AG08395 (cell line): ENCODE measurements at places on chromosomes 4 and X.
A peak's percentile ranks its signal among the peaks of the same experiment; 100 is the strongest.

- DNase-seq: peak; percentile 61
Measured at GRCh38 chrX:1392376-1393068, 609 bp upstream of the SLC25A6 start.

DNA sequence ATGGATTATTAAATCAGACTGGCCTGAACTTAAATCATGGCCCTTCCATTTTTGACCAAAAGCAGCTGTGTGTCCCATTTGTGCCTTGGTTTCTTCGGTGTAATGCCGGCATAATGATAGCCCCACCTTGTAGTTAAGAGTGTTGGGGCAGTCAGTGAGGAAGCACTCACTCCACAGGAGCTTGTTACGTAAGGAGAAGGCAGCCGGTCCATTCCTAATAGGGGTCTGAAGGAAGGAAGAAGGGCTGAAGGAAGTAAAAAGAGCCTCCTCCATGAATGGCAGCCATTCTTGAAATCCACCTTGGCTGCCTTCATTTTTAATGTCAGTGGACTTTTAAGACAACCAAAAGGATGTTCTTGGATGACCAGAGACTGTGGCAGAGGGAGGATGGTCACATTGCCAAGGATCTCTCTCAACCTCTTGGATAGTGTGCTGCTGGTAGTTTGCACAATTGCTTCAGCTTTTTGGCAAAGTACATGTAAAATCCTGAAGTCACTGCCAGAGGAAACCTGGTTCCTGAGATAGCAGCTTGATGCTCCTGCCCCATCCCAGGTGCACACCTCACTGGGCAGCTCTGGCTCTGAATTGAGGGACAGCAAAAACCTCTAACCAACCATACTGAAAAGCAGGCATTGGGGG, 113.5 kb downstream of the PTTG2 start:
- DNase-seq: no peak

DNA sequence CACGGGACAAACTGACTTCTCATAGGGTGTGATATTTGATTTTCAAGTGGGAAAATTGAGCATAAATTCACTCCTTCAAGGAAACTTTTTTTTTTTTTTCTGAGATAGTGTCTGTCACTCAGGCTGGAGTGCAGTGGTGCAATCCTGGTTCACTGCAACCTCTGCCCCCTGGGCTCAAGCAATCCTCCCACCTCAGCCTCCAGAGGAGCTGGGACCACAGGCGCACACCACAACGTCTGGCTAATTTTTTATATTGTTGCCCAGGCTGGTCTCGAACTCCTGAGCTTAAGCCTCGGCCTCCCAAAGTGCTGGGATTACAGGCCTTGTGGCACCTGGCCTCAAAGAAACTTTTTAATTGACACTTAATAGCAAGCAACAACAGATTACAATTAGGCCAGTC, 13.8 kb downstream of the CLDN34 start:
- no peak for DNase-seq

DNA sequence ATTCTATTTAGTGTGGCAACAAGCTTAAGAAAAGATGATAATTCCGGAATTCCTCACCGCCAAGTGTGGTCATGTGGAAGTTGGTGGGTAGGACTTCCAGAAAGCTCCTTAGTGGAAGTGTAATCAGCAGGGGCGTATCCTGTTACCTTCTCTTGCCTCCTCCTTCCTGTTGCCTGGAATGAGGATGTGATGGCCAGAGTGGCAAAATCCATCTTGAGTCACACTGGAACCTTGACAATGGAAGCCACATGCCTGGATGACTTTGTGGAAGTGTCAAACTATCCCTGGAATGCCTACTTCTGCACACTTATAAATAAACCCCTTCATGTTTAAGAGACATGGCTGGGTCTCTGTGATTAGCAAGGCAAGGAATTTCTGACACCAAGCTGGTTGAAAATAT, 191.0 kb downstream of the PRDM5 start:
- DNase-seq: peak; percentile 63

DNA sequence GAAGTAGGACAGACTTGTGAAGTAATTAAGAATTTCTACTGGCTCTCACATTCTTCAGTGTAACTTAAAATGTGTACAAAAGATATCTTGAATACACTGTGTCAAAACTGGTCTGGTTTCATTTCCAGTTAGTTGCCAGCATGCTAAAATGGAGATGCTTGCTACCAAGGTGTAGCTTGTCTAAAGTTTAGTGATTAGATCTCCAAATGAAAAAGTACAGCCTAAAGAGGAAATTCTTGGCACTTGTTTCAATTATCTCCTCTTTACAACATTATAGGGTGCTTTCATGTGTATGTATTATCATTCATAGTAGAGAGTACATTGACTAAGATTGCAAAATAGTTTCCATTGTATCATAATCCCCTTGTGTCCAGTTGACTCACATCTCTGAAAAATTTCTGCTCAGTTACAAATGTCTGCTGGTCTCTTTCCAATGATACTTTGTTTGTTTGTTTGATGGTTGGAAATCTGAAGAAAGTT, 97.3 kb upstream of the SPRY1 start:
- DNase-seq: peak; percentile 53

- no peak for DNase-seq
Measured at GRCh38 chr4:177010418-177010817, 217.7 kb upstream of the VEGFC start.

DNA sequence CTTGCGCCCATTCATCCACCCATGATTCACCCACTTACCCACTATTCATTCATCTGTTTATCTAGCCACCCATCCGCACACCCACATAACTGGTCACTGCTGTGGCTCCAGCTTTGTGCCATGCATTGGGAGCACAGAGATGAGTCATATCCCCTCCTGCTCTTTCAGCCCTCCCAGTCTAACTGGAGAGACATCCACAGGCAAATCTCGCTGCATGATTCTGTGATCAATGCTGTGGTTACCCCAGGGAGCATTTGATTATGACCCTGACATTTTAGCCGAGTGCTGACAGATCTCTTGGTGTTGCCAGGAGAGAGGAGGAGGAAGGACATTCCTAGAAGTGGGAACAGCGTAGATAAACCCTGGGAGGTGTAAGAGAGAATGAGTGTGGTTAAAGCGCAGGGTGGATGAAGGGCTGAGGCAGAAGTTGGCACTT, 10.4 kb upstream of the PORCN start:
- peak; percentile 63 for DNase-seq

DNA sequence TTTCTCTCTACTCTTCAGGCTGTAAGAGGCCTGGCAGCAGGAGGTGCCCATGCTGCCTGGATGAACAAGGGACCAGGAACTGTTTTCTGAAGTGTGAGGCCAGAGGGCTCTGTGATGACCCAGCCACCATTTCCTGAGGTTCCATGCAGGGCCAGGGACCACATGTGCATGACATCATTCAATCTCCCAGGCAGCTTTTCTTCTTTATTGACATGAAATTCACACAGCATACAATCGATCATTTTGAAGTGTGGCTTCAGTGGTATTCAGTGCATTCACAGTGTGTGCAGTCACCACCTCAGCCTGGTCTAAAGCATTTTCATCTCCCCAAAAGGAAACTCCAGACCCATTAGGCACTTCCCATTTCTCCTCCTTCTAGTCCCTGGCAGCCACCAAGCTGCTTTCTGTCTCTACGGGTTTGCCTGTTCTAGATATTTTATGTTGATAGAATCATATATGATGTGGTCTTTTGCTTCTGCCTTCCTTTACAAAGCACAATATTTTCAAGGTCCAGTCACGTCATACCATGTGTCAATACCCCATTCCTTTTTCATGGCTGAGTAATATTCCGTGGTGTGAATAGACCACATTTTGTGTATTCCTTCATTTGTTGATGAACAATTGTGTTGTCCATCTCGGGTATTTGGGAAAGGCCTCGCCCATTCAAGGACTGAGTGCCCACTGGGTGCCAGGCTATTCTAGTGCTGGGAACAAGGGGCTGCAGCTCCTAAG, 93.1 kb downstream of the PSAPL1 start:
- peak; percentile 28 for DNase-seq

DNA sequence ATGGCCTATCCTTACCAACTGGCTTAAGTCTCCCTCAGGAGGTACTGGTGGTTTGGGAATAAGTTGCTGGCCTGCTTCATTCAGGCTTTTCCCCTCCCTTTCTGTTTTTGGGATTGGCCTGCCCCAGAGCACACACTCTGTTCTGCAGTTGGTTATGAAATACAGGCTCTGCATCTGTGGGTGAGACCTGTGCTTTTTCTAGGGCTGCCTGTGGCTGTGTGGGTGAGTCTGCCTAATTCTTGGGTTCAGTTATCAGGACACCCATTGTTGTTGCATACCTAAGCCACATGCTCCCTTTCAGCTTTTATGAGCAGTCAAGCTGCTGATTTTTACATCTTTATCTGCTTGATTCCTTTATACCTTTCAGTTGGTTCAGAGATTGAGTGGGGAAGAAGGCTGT, 19.0 kb upstream of the CWH43 start:
- DNase-seq: no peak

- peak; percentile 43 for DNase-seq
Measured at GRCh38 chr4:153781717-153782416, 7.0 kb downstream of the SFRP2 start.

DNA sequence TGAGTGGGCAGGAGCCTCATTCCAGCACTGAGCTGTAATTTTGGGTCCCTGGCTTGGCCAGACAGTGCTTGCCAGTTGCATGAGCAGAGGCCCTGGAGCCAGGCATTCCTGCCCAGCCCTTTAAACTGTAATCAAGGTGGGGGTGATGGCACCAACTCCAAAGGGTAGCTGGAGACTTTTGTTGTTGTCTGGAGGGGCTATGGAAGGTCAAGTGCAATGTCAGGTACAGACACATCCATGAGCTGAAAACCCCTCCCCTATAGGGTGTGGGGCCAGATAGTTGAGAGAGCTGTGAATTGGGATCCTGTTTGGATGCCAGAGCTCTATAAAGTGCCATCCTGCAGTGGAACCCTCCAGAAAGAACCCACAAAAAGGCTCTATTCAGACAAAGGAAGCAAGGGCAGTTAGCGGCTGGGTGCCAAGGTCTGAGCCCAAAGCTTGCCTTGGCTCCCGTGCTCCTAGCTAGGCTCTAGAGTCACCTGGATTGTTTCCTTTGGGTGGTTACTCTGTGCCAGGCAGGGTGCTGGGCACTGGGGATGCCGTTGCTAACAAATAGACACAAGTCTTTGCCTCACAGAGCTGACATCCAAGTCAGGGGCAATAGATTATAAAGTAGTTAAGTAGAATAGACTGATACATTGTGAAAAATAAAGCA, 163.0 kb downstream of the EFNB1 start:
- no peak for DNase-seq

GRCh38 chr4:96342196-96342595, 502.3 kb downstream of the PDHA2 start:
- no peak for DNase-seq

- DNase-seq: no peak
Measured at GRCh38 chrX:37875675-37876074, 28.3 kb upstream of the DYNLT3 start.

GRCh38 chr4:80254114-80254513, 12.3 kb upstream of the FGF5 start:
- DNase-seq: no peak

DNA sequence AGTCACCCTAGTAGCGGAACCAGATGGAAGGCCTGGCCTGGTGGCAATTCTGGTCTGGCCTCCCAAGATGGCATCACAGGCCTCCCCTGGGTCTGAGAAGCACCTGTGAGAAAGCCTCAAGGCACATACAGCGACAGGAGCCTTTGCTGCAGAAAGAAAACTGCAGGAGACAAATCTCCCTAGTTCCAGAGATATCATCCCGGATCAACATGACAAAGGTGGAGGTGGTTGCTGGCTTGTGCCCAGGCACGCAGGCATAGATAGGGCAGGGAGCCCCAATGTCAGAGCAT, 93.6 kb downstream of the BCOR start:
- DNase-seq: no peak

DNA sequence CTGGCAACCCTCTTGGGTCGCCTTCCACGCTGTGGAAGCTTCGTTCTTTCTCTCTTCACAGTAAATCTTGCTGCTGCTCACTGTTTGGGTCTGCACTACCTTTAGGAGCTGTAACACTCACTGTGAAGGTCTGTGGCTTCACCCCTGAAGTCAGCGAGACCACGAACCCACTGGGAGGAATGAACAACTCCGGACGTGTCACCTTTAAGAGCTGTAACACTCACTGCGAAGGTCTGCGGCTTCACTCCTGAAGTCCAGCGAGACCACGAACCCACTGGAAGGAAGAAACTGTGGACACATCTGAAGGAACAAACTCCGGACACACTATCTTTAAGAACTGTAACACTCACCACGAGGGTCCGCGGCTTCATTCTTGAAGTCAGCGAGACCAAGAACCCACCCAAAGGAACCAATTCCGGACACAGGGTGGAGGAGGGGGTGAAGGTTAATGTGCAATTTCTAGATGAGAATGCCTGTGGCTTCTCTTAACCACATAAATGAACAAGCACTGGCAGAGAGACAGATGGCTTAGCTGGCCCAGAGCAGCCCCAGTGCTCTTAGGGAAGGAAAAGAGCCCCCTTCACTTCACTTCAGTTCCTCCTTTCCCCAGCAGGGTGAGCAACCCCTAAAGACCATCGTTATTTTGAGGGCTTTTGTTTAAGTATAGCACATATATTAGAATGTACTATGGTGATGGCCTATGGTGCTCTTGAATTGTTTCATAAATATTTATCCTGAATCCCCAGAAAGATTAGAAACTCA, 73.0 kb downstream of the LUZP4 start:
- no peak for DNase-seq

DNA sequence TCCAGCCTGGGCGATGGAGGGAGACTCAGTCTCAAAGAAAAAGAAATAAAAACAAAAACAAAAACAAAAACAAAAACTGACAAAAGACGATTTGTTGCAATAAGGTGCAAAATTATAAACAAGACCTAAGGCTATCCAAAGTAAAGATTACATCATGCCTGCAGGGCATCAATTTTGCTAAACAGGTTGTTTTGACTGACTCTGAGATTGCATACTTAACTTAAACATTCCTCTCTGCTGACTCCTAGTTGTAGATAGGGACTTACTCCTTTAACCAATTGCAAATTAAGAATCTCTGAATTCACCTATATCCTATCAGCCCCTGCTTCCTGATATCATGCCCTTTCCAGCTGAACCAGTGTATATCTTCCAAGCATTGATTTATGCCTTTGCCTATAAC, 2687.3 kb downstream of the PCDH7 start:
- no peak for DNase-seq

- no peak for DNase-seq
Measured at GRCh38 chr4:47187608-47188007, 156.2 kb downstream of the GABRB1 start.

DNA sequence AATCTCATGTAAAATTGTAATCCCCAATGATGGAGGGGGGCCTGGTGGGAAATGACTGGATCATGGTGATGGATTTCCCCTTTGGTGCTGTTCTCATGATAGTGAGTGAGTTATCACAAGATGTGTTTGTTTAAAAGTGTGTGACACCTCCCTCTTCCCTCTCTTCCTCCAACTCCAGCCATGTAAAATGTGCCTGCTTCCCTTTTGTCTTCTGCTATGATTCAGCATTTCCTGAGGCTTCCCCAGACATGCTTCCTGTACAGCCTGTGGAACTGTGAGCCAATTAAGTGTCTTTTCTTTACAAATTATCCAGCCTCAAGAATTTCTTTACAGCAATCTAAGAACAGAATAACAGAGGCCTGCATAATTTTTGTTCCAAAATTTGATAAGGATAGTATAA, 85.2 kb downstream of the ANAPC10 start:
- DNase-seq: no peak

DNA sequence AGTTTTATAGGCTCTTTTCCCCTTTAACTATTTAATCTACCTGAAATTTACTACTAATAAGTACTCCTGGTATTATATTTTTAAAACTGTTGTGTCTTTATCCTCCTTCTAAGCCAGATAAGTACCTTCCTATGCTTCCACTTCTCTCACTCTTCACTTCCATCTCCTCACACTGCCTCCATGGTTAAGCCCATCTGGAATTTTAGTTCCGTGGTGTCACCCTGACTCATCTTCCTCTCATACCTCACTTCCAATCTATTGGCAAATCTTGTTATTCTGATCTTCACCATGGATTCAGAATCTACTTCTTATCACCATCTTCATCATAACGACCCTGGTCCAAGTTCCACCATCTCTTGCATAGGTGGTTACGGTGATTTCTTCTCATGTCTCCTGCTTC, 32.7 kb upstream of the DAPP1 start:
- no peak for DNase-seq
